ENCODE measurements at places on chromosomes 3 and 15.

DNA sequence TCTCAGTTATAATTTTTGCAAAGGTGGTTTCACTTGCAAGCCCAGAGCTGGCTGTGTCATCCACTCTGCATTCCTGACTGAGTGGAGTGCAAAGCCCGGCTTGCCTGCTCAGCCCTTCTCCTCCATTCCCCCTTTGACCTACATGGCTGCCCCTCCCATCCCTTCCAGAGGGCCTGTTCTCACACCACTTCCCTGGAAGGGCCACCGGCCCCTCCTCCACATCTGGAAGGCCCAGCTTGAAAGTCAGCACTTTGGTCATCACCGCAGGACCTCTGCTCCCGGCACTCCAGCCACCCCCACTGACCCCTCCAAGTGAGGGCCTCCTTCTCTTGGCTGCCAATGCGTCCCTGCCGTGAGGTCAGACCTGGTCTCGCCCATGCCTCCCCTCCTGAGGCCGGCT lies 74.1 kb upstream of the RNF7 start:
- DNase-seq, result no peak

DNA sequence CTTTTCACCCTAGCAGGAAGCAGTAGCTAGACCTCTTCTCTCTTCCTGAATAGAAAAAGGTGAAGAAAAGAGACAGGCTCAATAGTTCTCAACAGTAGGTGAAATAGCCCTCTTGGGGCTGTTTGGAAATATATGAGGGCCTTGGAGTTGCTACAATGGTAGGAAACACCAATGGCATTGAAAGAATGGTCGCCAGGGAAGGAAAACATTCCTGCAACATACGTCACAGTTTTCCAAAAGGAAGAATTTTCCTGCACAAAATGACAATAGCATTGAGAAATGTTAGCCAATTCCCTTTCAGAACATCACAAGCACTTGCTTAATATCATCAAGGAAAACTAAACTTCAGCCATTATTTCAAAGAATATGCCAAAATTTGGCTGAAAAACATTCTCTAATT lies 484.5 kb downstream of the IGSF11 start:
- DNase-seq, result no peak

GRCh38 chr3:109982201-109982600 lies 644.9 kb upstream of the DPPA4 start:
- no peak for DNase-seq

DNA sequence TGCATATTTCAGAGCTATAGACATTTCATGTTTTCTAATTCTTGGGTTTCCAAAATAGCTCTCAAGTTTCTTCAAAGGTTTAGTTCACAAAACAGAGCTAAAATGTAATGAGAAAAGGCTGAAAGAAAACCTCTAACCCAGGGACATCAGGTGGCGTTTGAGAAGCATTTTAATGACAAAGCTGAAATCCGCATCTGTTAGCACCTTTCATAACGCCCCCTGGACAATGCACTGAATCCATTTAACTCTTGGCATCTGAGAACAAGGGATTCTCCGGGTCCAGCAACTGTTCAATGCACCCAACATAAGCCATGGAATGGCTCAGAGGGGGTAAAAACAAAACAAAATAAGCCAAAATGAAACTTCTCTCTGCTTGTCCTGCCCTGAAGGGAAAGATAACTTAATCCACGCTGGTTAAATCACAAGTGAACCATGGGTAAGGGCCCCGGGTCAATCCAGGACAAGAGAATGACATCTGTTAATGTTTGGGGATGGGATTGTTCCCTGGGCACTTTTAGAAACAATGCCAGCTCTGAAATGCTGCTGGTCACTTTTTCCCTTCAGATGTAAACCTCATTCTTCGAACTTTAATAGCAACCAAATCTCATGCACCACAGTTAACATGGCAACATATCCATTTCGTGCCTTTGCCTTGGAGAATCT lies 466.2 kb upstream of the ADAMTS9 start:
- DNase-seq, result no peak

DNA sequence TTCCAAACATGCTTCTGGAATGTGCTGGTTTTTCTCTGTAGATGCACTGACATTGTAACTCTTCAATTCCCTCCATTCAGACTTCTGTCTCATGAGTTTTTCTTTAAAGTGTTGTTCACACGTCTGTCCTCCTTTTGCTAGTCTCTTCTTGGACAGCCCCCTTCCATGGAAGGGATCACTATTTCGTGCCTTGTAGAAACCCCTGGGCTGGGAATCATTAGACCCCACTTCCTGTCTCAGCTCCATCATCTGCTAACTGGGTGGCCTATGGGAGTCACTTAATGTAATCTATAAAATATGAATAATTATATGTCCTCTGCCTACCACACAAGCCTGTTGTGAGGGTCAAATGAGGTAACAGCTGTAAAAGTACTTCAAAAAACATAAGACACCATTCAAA lies 110.6 kb downstream of the THSD4 start:
- no peak for DNase-seq

DNA sequence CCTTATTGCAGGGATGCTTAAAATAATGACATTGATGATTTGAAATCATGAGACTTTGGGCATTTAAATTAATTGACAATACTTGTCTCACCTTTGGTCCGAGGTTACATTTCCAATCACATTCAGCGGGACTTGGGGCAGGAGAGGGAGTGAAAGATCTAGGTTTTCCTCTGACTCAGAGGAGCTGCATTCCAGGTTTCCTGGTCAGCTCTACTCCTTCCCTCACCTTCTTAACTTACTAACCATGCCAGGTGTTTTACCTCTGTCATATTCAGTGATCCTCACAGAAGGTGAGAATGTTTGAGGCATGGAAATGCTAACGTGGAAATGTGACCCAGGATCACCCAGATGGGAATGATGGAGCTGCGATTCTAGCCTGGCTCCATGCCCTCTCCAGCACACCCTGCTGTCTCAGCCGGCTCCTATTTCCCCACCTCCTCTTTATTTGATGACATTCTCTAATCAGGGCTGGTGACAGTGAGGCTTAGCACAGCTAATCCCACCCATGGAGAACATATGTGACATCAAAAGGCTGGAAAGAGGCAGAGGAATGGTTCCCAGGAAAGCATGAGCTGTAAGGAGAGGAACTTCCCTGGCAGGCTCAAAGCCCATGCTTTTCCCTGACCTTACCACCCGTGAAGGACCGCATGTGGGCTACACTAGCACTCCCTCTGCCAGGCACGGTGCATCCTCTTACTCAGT lies 38.7 kb downstream of the THSD4 start:
- DNase-seq, result no peak
